NCI-H446 treated with DMSO at 0.1 percent for 48 hours (cell line): ENCODE measurements at places on chromosomes 16 and 17.

GRCh38 chr17:336110-337021 lies 16.2 kb downstream of the RPH3AL start:
- no peak for DNase-seq

DNA sequence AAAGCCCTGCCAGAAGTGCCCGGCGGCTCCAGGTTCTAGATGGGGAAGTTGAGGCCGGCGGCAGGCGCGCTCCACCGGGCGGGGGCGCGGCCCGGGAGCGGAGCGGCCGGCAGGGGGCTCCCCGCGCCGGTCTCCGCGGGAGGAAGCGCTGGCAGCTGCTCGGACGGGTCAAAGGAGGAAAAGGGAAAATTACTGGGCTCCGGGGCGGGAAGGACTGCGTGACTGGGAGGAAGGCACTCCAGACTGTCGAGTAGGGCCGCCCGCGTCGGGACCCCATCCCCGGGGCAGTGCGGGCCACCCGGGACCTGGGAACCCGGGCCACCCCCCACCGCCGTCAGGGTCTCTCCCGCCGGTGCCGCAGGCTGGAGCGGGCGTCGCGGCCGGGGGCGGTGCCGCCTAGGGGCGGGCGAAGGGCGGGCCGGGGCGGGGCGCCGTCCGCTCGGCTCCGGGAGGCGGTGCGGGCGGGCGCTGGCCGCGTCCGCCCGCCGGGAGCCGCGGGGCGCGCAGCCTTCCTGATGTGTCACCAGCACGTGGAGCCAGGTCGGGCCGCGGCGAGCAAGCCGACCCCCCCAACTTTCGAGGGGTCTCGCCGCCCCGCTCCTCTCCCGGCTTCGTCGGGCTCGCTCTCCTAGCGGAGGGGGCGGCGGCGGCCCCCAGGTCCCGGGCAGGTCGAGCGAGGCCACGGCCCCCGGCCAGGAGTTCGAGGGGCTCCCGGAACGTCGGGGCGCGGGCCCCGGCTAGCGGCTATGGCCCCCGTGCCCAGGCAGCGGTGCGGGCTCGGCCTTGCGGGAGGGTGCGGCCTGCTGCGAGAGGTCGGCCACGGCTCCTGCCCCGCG lies 167.5 kb downstream of the RAB11FIP4 start:
- DNase-seq, result peak; percentile 24

GRCh38 chr16:27408012-27408601 lies 6.1 kb downstream of the IL21R start:
- DNase-seq, result no peak

GRCh38 chr17:57811638-57812280 lies 38.1 kb downstream of the MRPS23 start:
- DNase-seq, result no peak

- no peak for DNase-seq
Observed at GRCh38 chr16:11405331-11406176, 60.3 kb downstream of the RMI2 start.

- no peak for DNase-seq
Observed at GRCh38 chr17:50259477-50260324, 14.6 kb upstream of the TMEM92 start.

- DNase-seq, result no peak
Observed at GRCh38 chr17:1565877-1566276, 3.3 kb upstream of the PITPNA start.

- DNase-seq, result no peak
Observed at GRCh38 chr17:18382441-18383078, 5.0 kb downstream of the EVPLL start.

DNA sequence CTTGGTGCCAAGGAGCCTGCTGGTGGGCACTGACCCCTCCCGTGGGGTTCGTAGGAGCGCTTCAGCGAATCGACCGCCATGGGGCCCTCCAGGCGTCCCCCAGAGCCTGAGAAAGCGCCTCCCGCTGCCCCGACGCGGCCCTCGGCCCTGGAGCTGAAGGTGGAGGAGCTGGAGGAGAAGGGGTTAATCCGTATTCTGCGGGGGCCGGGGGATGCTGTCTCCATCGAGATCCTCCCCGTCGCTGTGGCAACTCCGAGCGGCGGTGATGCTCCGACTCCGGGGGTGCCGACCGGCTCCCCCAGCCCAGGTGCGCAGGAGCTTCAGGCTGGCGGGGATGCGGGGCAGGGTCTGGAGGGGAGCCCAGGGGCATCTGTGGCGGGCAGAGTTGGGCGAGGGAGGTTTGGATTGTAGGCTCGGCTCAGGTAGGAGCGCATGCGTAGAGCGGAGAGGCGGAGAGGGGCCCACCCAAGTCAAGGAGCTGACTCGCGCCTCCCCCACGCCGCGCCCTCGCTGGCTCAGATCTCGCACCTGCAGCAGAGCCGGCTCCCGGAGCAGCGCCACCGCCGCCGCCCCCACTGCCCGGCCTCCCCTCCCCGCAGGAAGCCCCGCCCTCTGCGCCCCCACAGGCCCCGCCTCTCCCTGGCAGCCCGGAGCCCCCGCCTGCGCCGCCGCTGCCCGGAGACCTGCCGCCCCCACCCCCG lies 19.8 kb downstream of the FMNL1 start:
- no peak for DNase-seq

- DNase-seq, result peak; percentile 34
Observed at GRCh38 chr16:19935694-19936093, 51.0 kb upstream of the GPRC5B start.

DNA sequence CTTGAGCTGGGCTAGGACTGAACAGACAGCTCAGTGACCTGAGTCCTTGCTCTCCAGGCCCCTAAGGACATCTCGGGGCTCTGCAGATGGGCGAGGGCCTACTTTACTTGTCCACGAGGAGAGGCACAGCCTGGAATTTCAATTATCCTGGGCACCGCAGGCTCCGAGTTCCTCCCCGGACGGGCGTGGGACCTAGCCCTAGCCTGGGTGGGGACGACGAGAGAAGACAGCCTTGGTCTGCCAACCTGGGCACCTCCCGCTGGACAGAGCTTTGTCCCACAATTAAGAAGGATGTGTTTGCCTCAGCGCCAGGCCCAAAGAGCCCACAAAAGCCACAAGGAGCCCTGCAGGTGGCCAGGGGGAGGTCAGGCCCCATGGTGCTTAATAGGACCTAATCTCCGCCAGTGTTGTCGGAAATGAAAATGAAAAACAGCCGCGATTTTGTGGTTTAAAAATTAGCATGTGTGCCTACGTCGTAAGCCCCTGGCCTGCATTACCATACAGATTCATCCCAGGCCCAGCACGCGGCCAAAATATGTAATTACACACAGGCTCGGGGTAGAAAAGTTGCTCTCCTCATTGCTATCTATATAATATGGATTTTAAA lies 51.4 kb upstream of the LHX1 start:
- no peak for DNase-seq

DNA sequence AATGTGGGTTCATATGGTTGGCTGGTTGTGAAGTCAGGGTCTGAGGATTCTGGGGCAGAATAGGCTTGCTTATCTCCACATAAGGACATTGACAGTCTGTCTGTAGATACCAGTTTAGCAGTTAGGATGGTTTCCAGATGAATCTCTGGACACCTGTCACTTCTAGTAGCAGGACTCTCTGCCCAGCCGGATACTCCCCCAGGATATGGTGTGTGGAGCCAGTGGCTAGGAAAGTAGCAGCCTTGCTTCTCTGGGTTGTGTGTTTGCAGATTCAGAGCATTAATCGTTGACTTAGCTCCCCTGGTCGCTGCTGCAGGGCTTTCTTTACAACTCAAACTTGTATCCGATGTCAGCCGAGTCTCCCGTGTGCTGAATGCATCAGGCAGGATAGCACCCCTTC lies 45.2 kb downstream of the CLEC16A start:
- no peak for DNase-seq

GRCh38 chr17:42325026-42325425 lies 36.7 kb downstream of the STAT5A start:
- DNase-seq, result no peak

GRCh38 chr16:51408357-51408756 lies 257.3 kb upstream of the SALL1 start:
- no peak for DNase-seq

GRCh38 chr17:1073241-1073962 lies 76.5 kb downstream of the TIMM22 start:
- no peak for DNase-seq

- no peak for DNase-seq
Observed at GRCh38 chr16:27730661-27731210, 180.8 kb downstream of the KATNIP start.

DNA sequence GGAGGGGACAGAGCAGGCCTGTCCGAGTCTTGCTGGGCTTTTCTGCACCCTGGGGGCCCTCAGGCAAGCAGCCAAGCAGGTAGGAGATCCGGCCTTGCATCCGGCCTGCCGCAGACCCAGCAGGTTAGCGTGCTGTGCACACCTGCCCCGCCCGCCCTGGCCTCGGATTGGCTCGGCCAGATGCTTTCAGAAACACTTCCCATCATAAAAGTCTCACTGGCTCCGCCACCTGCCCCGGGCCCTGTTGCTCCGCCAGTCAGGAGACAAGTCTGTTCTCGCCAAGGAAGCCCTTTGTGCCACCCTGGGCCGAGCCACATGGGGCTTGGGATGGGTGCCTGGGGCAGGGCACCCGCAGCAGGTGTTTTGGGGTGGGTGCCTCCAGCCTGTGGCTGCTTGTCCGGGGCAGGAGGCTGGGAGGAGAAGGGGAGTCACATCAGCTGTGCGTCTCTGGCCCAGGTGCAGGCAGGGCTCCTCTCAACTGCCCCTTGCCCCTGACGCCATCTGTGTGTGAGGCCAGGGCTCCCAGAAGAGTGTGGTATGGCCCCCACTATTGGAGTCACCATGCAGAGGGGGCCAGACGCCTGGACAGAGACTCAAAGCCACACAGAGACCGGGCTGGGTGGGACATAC lies 228.2 kb upstream of the GSE1 start:
- no peak for DNase-seq

DNA sequence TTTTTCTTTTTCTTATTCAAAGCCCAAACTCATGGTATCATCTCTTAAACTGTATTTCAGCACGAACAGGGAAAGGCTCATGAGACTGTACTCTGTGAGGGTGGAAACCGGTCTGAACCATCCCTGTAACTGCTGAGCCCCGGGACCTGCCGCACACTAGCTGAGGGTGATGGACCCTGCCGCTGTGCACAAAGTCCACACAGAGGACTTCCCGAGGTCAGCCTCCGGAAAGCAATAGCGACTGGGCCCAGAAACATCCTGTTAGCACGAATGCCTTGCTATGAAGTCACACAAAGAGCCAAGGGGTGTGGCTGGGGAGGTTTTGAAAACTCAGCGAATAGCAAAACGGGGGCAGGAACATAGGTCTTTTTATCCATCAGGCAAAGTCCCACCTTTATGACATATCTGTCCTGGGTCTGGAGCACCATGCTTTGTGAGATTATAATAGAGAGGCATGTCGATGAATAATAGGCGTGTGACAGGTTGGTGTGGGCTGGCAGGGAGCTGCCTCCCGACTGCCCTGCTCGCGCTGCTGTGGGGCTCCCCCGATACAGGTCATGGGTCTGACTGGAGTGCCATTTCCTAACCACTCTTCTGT lies 33.4 kb downstream of the CDK5R1 start:
- no peak for DNase-seq

- no peak for DNase-seq
Observed at GRCh38 chr17:68319410-68320162, 28.3 kb downstream of the ARSG start.

GRCh38 chr16:4538350-4539235 lies at the start of gene CDIP1:
CDIP1 (minus strand) TSS chr16:4538773; CDS start chr16:4514130, 24,643 bp downstream.
- peak; percentile 90 for DNase-seq

DNA sequence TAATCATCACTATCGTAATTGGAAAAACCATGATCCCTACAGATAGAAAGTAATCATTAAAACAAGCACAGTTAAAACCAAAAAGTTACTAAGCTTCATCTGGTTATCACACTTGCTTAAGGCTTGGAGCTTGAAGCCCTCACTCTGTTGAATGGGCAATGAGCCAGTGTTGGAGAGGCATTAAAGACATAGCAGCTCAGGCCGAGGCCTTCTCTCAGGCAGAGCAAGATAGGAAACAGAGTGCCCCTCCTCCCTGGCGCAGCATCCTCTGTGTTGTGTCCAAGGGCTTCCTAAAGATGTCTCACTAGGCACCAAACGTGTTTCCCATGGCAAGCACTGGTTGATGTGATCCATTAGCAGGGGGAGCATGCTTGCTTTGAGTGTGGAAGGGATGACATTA lies 34.9 kb upstream of the LGALS9 start:
- DNase-seq, result no peak

DNA sequence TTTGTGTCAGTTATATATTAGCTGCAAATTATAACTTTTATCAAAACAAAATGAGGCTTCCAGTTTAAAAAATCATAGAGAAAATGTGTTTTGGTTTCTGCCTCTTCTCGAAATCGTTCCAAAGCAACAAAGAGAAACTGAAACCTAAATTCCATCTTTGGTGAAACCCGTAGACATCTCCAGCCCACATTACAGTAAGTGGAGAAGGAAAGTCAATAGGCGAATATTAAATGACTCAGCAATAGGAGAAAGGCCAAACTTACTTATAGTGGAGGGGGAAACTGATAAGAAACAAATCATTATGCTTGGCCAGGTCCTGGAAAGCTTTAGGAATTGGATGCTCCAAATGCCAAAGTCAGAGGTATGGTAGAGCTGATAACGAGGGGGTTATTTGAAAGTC lies 103.0 kb upstream of the SHISA6 start:
- DNase-seq, result no peak

DNA sequence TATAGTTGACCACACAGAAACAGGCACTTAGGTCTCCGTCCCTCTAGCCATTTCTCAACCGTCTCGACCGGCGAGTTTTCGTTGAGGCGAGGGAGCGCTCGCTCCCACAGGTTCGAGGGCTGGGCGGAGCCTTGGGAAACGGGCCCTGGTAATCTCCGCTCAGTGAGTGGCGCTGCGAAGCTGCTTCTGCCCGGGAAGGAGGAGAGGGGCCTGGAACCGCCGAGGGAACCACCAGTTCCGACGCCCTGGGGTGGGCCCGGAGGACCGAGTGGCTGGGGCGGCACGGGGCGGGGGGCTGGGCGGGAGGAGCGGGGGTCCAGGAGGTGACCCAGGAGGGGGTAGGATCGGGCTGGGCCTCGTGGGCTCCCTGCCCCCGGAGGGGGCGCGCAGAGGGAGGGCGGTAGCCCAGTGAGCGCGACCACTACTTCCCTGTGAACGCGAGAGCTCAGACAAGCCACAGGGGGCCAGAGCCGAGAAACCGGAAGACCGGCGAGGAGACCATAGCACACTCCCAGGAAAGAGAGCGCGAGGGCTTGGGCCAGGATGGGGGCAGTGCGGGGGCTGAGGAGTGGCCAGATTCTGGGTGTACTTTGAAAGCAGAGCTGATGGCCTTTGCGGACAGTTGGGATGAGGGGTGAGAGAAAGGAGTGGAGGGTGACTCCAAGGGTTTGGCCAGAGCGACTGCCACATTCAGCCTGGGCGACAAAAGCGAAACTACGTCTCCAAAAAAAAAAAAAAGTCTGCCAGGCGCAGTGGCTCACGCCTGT lies 29.9 kb upstream of the ARL4D start:
- DNase-seq, result no peak

DNA sequence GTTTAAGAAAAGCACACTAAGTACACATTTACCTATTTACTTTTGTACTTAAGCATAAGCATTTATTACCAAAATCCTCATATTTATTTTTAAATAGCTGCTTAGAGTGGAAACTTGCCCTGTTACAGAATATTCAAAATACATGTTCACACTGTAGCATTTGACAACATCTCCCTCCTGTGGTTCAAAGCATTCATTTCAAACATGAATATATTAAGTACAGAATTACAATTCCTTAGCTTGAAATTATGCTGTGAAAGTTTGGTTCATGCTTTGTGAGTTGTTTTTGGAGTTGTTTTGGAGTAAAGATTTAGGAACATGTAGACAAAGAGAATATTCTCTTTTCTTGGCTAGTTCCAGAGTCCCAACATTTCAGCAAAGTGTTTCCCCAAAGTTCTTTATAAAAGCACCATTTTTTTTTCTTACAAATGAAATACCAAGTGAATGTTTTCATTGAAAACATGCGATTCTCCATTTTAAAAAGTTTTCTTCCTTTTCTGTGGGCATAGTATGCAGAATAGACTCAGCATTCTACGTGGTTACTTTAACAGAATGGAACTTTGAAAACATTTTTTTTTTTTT lies 33.2 kb downstream of the TUBD1 start:
- DNase-seq, result no peak
